ENCODE measurements at places on chromosomes 16 and 17. TPM values are rescaled to one million over a fixed set of nuclear protein-coding genes. Genes with fewer than 3 reads are reported as not detected.

DNA sequence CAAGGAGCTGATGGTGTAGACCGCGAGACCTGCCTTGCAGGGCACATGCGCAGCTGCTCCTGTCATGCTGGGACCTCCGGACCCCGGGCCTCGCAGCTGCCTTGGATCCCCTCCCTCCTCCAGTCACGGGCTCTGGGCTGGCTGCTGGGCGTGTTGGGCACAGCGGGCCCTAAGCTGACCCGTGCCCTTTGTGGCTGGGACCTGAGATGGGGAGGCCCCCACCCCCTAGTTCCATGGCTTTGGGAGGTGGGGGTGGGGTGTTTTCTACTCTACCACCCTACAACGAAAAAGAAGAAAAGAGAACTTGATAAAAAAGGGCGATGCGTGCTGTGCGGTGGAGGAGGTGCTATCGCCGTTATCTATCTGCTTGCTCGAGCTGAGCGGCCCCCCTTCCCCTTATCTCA lies 14.5 kb downstream of the ZFPM1 start:
- no peak for DNase-seq

DNA sequence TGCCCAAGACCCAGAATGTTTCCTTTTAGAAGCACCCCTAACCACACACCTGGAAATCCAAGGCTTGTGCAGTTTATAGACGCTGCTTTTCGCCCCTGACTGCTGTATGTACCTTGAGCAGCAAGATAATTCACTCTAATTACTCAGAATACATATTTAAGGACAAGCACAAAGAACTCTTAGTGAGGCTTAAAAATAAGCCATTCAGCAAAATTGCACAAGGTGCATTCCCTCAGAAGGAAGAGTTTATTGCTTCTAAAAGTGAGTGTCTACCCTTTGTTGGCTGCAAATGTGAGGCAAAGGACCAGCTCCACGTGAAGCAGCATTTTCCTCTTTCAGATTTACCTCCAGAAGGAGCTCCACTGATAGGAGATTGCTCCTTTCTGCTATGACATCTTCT lies 208.4 kb downstream of the RBFOX1 start:
- no peak for DNase-seq

- no peak for DNase-seq
Observed at GRCh38 chr17:27379888-27380533, 76.2 kb upstream of the KSR1 start.

DNA sequence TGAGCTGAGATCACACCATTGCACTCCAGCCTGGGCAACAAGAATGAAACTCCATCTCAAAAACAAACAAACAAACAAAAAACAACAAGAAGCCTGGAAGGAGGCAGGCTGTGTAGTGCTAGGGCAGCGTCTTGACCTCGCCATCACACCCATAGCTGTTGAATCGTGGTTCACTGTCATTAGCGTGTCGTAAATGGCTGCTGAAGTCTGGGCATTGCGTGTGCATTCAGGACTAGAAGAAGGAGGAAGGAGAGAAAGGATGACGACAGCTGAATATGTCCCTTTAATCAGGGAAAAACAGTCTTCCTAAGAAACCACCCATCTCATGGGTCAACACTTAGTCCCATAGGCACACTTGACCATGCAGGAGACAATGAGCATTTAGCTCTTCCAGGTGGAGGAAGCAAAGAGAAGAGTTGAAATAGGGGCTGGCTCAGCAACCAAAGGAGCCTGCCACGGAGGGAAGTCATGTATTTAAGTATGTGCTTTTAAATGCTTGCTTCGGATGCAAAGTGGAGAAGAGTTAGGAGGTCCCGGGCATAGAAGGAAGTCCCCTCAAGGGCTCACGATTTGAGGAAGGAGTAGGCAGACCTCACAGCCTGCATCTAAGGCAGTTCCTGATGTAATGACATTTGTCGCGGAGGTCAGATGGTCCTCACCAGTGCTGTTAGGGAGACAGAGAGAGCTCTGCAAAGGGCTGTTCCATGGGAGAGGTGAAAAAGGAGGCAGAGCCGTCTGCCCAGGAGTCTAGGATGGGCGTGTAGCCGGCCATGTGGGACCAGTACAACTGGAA lies 8.8 kb downstream of the PRSS22 start:
- no peak for DNase-seq

GRCh38 chr17:35715416-35715815 lies 16.0 kb upstream of the RASL10B start:
- DNase-seq, result no peak

DNA sequence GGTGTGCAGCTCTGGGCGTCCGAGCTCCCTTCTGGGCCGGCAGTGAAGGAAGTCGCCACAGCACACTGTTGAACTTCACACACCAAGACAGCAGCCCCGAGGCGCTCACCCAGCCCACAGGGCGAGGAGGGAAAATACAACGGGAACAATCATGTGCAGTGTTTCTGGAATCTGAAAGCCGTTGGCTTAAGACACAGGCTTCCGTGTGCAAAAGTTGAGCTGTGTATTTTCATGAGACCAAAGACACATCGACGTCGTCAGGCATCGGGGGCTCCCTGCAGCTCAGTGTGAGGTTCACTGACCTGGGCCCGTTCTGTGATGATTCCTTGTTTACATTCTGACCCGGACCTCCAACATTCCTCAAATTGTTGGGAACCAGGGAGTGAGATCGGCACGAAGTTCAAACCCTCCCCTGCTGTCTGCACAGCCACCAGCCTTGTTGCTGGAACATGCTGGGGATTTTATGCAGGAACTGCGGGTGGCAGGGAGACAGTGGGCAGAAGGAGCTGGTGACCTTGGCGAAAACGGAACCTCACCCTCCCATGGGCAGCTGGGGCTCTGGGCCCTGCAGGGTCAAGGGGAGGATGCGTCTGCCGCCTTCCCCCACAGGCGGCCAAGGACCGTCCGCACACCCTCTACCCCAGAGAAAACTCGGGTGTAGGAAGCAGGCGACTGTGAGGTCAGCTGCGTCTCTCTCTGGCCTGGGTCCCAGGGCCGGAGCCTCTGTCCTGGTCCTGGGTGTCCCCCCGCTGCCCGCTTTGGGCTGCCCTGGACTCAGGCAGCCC lies 72.2 kb downstream of the METRNL start:
- no peak for DNase-seq

- DNase-seq, result no peak
Observed at GRCh38 chr16:54053891-54054820, 232.4 kb downstream of the IRX3 start.

DNA sequence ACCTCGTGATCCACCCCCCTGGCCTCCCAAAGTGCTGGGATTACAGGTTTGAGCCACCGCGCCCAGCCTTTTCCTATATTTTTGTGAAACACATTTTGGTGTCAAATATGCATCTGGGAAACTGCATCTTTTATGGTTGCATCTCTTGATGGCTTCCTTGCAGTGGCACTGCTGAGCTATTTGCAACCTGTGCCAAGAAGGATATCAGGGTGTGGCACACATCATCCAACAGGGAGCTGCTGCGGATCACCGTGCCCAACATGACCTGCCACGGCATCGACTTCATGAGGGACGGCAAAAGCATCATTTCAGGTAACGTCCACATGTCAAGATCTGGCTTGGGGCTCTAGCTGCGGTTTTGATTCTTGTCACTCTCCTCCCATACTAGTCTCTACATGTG lies 16.8 kb upstream of the USP43 start:
- peak; percentile 22 for DNase-seq

DNA sequence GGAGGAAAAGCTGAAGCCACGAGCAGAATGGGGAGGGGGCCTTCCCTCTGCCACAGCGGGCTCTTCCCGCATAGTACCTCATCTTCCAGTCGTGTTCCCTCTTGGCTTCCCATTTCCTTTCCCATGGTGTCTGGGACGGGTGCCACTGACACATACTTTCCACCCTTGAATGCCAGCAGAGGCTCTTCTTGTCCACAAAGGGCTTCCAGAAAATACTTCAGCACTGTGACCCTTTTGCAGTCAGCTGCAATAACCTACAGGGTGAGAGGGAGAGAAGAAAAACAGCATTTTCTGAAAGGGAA lies 30.7 kb downstream of the HIC1 start:
- no peak for DNase-seq

- peak; percentile 24 for DNase-seq
Observed at GRCh38 chr17:3965118-3965800, 1.0 kb upstream of the ATP2A3 start.

DNA sequence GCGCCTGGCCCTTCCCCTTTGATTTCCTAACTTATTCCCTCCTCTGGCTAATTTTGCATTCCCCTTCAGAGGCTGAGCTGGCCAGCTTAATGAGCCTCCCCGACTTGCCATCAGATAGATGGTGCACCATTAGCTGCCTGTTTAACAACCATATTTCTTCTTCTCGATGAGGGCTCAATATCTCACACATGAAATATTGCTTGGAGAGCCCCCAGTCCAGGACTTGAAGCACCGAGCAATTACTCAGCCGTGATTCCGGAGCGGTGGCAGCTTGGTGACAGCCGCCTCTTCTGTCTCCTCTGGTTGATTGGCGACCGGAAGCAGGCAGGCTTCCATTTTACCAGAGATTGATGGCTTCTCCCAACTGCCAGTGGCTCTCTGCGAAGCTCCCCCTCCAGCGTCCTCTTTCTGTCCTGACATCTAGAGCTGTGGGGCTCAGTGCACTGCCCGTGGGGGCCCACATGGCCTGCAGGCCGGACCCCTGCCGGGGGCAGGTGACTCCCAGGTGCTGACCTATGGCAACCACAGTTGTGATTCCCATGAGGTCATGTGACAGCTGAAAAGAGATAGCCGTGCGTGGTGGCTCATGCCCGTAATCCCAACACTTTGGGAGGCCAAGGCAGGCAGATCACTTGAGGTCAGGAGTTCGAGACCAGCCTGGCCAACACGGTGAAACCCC lies 133.7 kb upstream of the SEC14L1 start:
- no peak for DNase-seq

GRCh38 chr16:78705694-78706093 lies 606.2 kb downstream of the WWOX start:
- DNase-seq, result peak; percentile 26

DNA sequence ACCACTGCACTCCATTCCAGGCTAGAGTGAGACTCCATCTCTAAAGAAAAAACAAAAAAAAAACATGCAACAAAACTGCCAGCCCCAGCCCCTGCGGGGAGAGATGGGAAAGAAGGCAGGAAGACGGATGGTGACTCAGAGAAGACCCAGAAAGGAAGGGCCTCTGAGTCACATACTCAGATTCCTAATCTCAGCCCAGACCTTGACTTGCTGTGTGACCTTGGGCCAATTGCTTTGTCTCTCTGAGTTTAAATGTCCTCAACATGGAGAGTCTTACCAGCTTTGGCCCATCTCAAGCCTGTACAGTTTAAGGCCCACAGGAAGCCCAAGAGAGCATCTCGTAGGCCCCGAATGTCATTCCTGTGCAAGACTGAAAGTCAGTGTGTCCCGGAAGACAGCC lies 86.5 kb upstream of the LHX1 start:
- peak; percentile 96 for DNase-seq

GRCh38 chr16:3564130-3564888 lies 12.9 kb downstream of the NLRC3 start:
- no peak for DNase-seq

DNA sequence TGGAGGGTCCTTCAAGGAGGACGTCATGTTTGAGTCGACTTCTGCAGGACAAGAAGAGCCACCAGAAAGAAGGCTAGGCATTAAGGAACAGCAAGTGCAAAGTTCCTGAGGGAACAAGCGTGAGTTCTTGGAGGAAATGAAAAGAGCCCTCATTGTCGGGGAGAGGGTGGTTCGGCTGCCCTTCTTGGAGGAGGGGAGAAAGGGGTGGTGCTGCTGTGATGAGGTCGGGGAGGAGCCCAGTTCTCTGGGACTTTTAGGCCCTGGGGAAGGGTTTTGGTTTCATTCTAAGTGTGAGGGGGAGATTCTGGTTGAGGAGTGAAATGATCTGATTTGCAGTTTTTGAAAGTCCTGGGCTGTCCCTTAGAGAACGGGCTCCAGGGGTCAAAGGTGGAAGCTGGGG lies 4.1 kb downstream of the BICDL2 start:
- DNase-seq, result no peak

GRCh38 chr17:62790564-62790986 lies 17.5 kb downstream of the MARCHF10 start:
- peak; percentile 58 for DNase-seq

- DNase-seq, result no peak
Observed at GRCh38 chr16:54245788-54246453, 40.7 kb downstream of the IRX3 start.

MEIOC gene
- 0.02 TPM for total RNA-seq

MPP3 gene
- total RNA-seq, result 12.5 TPM

CCL5 gene
- not detected for total RNA-seq

MYH8 gene
- total RNA-seq, result not detected

RSPRY1 gene
- 36.6 TPM for total RNA-seq

KPNA2 gene
- 347 TPM for total RNA-seq

PERCC1 gene
- not detected for total RNA-seq

PRR35 gene
- not detected for total RNA-seq

TRIM16 gene
- 45.9 TPM for total RNA-seq

HSD11B2 gene
- 0.94 TPM for total RNA-seq

CEMP1 gene
- not detected for total RNA-seq

P2RX1 gene
- total RNA-seq, result not detected

PKD1 gene
- total RNA-seq, result 58.6 TPM

ALOX15 gene
- not detected for total RNA-seq

KRTAP4-4 gene
- not detected for total RNA-seq
